ENCODE measurements at places on chromosomes 12 and 14.
A peak's percentile ranks its signal among the peaks of the same experiment; 100 is the strongest.

GRCh38 chr14:92507174-92507768, 6.3 kb upstream of the RIN3 start:
- DNase-seq = peak; percentile 41

GRCh38 chr12:32679920-32680237, 778 bp downstream of the DNM1L start:
- no peak for DNase-seq

DNA sequence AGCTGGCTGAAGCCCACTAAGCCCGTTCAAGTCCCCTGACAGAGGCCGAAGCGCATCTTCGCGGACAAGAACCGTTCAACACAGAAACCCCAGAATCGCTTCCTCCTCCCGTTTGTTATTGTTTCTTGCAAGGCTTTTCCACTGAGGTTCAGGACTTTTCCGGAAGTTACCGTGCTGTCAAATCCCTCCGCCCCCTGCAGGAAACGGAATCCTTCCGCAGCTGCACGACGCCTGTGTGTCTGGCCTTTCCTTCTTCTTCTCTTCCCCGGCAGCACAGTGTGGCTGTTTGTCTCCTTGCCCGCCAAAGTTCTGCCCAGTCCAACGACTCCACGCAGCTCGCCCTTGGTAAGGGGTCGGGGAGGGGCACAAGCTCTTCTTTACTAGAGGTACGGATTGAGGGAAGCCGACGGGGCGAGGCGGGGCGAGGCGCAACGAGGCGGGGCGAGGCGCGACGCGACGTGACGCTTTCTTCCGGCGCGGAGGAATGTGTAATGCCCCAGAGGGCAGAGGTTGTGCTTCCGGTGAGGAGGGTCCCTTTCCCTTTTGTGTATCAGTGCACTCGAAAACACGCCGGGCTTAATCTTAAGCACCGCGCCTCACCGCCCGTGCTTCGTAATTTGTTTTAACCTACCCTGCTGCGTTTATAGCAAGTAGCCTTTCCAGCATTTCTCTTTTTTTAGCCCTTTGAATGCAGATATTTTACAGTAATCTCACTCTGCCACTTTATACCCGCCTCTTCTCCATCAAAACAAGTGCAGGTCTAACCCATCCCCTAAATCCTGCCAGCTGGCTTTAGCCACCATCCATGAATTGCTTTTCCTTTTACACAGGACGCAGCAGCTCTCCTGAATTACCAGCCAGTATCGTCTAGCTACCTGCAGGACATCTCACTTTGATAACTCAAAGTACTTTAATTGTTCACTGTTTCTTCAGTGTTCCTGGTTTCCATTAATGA, at the start of gene KDM5A:
KDM5A (minus strand) TSS at position 179 of the 955 bp plus-strand sequence. CDS start 229 bp downstream, outside the sequence.
- peak; percentile 95 for DNase-seq

- no peak for DNase-seq
Measured at GRCh38 chr12:7501031-7501588, 2.5 kb downstream of the CD163 start.

- DNase-seq = no peak
Measured at GRCh38 chr12:70264067-70264867, 21.0 kb downstream of the CNOT2 start.

Data from natural killer cell (primary cell).